Right renal pelvis (tissue), 4 donors: ENCODE measurements at places on chromosomes 11 and 22.

DNA sequence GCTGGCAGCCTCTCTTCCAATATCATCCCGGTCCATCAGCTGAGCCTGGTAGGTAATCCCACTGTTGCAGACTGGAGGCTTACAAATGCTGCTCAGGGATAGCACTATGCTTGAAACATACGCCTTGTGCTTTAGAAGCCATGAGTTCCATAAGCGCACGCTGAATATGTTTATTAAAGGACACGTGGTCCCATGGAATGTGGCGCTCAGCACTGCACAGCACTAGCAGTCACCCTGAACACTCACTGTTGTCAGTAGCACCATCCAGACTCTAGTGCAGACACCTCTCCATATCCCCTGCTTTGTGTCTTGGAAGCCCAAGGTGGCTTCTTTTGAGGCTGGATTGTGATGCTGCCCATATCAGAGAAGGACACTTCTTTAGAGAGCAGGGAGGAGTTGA is 120.9 kb downstream of the MAML2 start:
- no peak for DNase-seq

- DNase-seq: peak; percentile 73
Measured at GRCh38 chr11:65386307-65387140, at the start of gene FRMD8. FRMD8 (plus strand) TSS chr11:65386637; CDS start chr11:65387037, 400 bp downstream.

DNA sequence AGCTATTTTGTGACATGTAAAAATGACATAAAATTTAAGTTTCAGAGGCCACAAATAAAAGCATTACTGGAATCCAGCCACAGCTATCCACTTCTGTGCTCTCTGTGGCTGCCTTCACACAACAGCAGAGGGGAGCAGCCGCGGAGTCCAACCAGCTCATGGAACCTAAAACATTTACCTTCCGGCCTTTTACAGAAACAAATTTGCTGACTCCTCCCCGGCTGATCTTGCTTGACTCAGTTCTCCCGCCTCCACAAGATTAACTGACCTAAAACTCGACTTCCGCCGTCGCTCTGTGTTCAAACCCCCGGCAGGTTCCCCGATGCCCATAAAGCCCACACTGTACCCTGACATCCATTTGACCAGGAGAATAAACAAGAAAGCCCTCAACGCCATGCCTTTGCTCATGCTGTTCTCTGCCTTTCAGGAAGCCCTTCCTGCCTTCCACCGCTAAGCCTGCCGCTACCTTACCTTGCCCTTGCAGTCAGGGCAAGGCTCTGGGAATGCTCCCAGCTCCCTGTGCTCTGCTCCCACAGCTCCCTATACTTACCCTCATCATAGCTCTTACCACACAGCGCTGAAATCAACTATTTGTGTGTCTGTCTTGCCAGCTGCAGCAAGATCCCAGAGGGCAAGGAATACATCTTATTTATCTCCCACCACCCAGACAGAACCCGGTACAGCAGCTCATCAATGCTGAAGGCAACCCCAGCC is 35.4 kb downstream of the MICAL3 start:
- DNase-seq: no peak

- no peak for DNase-seq
Measured at GRCh38 chr22:26689513-26690301, 32.3 kb downstream of the MIAT start.

DNA sequence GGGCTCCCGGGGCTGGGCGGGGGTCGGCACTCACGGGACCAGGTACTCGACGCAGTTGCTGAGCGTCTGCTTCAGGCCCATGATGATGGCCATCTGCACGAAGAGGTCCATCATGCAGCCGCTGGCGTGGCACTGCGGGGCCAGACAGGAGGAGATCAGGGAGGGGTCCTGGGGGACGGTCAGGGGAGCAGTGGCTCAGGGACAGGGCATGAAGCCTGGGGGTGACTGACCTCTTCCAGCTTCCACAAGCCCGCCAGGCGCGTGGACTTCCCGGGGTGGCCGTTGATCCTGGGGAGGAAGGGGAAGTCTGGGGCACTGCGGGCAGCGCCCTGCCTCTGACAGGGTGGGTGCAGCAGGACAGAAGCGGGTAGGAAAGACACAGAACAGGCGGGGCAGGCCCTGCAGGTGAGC is 6.1 kb upstream of the SIGIRR start:
- DNase-seq: no peak

- DNase-seq: no peak
Measured at GRCh38 chr22:45008186-45008681, 1.6 kb downstream of the PHF21B start.

- no peak for DNase-seq
Measured at GRCh38 chr11:31500560-31500959, 8.9 kb downstream of the IMMP1L start.

DNA sequence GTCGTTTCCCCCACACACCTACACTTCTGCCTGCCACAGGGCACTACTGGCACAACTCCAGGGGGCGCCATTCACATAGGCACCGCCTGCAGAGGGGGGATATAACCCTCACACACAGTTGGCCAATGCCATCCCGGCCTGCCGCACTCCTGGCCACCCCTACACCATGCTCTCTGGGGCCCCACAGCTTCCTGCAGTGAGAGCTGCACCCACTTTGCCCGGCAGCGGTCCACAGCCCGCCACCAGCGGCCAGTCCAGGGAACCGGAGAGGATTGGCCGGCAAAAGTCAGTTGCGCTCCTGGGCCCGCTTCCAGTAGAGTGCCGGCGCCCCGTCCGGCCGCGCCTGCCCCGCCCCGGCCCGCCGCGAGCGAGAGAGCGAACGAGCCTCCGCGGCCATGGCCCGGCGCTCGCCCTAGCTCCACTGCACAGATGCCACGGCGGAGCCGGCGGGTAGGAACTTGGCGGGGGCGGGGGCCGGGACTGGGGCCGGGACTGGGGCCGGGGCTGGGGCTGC is 25.6 kb upstream of the SUSD2 start:
- DNase-seq: peak; percentile 39

- no peak for DNase-seq
Measured at GRCh38 chr11:72239849-72240460, 4.0 kb downstream of the PHOX2A start.

DNA sequence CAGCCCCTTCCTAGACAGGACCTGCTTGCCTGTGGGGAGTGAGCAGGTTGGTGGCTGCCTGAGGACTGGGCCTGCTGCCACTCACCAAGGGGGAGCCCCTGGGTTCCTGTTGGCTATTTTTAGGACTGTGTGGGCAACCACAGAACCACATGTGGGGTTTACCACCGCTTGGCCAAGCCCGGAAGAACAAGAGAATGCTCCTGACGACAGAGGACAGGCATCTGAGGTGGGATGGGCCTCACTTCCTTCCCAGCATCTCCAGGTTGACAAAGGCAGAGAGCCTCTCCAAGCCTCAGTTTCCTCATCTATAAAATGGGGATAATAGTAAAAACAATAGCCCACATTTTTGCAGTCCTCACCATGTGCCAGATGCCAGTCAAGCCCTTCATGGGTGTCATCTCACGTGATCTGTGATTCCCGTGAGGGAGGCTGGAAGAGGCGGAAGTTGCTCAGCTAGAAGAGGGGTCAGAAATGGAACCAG is 43.6 kb downstream of the LRRC32 start:
- DNase-seq: no peak

DNA sequence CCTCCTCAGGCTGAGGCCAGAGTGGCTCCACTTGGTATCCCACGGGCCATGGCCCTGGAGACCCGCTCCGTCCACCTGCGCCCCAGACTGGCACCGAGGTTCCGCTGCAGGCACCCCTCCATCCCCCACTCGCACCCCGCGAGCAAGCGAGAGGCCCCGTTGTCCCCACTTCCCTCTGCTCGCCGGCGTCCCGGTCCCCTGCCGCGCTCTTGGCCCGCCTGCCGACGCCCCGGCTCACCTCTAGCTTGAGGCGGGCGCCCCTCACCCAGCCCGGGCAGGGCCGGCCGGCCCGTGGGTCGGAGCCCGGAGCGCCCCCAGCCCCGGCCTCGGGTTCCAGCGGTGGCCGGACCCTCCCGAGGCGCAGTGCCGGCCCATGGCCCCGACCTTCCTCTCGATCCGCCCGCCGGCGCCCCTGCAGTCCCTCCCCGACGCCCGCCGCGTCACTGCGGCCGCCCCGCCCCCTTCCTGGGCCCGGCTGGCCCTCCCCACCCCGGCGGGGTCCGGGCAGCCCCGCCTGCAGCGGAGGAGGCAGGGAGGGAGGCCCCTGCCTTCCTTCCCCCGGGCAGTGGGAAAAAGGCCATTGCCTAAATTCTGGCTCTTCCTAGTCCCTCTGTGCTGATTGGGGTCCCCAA is at the start of gene PITPNM1:
Gene PITPNM1 (minus strand): TSS at position 414 of the 632 bp plus-strand sequence. CDS start 1,183 bp downstream, outside the sequence.
- DNase-seq: no peak

- peak; percentile 15 for DNase-seq
Measured at GRCh38 chr11:81331611-81332235, 1401.9 kb downstream of the FAM181B start.

DNA sequence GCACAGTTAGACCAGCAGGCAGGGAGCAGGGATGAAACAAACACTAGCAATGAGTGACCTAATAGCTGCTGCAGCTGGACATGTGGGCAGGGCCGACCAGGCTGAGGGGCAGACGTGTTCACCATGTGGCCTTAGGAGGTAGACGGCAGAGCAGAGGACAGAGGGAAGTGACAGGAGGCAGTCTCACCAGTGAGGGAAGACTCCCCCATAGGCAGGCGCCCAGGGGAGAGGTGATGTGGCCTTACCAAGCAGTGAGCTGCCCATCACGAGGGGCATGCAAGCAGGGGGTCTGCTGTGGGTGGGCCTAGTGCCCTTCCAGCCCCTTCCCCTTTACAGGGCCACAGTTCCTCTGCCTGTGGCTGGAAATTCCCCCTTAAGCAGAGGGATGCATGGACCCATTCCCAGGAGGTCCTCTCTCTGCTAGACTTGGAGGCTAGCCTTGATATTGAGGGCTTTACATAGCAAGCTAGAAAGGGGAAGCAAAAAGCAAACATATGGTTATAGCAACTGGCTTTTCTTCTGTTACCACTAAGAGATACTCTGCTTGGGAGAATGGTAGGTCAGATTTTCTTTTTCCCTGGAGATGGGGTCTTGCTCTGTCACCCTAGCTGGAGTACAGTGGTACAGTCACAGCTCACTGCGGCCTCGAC is 67.6 kb downstream of the MPPED1 start:
- DNase-seq: no peak

GRCh38 chr11:78860720-78861422 is 286.2 kb upstream of the NARS2 start:
- no peak for DNase-seq

DNA sequence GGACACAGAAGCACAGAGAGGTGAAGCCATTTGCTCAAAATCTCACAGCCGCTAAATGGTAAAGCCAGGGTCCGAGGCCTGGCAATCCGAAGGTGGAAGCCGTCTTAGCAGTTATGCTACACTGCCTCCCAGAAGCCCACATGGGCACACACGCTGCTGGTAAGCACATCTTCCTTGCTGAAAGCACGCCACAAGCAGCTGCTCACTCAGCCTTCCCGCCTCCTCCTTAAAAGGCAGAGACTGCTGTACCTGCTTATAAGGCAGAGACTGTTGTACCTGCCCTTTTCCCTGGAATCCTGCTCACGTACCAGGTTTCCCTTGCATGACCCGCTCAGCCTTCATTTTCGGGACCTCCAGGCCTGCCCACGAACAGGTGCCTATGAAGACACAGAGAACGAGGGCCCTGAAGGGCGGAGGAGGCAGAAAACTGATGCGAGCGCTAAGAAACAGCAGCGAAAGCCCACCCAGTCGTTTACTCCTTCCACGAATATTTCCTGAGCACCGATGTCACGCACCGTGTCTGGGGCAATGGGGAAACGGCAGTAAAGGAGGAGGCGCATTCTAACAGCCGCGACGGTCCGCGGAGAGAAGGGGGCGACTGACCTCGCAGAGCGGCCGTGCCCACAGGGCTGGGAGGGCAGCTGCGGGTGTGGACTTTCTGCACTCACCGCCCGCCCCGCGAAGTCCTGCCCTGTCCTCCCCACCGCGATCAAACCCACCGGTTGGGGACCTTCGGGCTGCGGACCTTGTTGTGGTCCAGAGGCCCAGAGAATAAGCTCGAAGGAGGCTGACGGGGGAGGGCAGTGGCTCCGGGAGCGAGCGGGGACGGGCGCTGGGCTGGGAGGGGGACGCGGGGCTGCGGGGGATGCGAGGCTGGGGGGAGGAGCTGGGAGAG is 13.0 kb downstream of the SPATA19 start:
- no peak for DNase-seq

GRCh38 chr11:102244681-102245409 is 72.4 kb upstream of the BIRC3 start:
- DNase-seq: no peak
